SK-N-SH (cell line): ENCODE measurements at places on chromosomes 6 and 20. TPM values are rescaled to one million over a fixed set of nuclear protein-coding genes. Genes with fewer than 3 reads are reported as not detected.

GRCh38 chr6:54525731-54526130, 217.5 kb downstream of the TINAG start:
- no peak for DNase-seq

DNA sequence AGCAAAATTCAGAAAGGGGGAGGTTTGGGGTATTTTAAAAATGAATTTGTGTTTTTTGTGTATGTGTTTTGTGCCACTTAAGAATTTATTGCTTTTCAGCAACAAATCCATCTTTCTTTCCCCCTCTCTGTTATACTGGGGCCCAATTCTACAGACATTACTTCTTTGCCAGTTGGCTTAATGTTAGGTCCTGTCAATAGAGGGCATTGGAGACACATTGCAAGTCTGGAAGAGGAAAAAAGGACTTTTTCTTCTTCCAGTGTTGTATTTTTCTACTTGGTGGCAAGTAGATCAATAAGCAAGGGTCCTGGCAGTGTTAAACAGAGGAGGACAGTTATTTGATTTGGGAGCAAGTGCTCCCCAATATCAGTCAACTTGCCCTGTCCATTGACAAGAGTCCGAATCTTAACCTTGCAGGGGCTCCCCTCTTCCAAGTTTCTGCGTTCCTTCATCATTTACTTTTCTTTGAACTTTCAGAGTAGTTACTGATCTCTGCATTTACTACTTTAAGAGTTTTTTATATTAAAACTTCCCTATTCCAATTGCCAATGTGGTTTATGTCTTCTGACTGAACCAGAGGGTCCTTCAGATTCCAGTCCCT, 23.4 kb downstream of the SCML4 start:
- DNase-seq, result no peak

GRCh38 chr6:70166088-70166958, 136.6 kb downstream of the COL9A1 start:
- no peak for DNase-seq

DNA sequence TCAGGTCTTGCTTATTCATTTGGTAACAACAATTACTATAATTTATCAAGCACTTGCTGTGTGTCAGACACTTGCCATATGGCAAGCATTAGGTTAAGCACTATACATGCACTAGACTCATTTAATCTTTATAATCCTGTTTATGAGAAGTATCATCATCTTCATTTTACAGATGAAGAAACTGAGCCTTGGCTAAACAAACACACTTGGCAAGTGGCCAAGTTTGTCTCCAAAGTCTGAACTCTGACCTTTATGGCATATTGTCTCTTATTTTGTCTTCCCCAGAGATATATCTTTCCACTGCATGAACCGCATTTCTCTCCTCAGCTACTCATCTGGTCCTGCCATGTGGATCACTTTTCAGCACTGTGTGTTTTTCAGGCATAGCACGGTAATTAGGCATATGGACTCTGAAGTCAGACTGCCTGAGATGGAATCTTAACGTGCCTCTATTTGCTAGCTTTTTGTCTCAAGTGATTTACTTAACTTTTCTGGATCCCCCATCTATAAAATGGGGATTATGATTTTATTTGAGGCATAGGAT, 4.7 kb downstream of the ADGRF5 start:
- DNase-seq, result no peak

- DNase-seq, result no peak
Observed at GRCh38 chr20:3181270-3181669, 7.9 kb upstream of the LZTS3 start.

DNA sequence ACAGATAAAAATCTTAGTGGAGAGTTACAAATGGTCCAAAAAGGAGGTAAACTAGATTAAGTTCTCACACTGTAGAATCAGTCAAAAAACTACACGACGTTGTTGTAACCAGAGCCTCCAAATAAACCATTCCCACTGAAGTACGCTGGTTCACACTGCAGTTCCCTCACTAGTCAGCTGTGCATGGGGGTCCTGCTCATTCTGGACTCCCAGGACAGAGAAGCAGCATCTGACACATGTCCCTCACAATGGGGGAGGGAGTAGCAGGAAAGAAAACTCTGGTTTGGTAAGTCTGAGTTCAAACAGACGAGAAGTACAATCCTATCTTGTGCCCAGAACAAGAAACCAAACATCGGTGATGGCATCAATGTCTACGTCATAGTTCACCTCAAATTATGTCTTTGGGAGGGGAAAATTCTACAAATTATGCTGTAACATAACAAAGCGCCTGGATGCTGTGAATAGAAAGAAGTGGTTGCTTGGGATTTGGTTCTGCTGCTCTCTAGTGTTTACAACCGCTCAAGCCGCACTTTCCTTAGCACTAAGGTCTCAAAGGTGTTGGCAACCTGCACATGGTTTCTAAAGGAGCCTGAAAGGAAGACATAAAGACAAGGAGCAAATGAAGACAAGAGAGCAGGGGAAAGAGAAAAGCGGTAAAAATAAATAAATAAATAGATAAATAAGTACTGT, 208.0 kb downstream of the GMDS start:
- DNase-seq, result no peak

GRCh38 chr6:90264561-90264960, 32.1 kb downstream of the BACH2 start:
- DNase-seq, result no peak

DNA sequence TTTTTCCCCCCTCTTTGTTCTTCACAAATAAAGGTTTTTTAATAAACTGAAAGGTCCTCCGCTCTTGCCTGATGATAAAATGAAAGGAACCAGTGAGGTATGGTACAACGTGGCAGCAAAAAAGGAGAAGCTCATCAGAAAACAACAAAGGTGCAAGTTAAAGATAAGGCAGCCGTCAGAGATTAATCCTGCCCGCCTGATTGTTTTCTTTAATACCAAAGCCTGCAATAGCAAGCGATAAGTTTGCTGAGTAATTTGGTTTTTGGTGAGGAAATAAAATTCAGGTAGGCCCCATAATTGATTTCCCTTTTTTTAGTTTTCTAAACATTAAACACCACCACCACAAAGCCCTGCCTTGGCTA, 177.9 kb downstream of the MBOAT1 start:
- no peak for DNase-seq

GRCh38 chr20:16171180-16171579, 402.1 kb downstream of the KIF16B start:
- DNase-seq, result no peak

GRCh38 chr6:166675736-166676135, 48.7 kb upstream of the RPS6KA2 start:
- no peak for DNase-seq

DNA sequence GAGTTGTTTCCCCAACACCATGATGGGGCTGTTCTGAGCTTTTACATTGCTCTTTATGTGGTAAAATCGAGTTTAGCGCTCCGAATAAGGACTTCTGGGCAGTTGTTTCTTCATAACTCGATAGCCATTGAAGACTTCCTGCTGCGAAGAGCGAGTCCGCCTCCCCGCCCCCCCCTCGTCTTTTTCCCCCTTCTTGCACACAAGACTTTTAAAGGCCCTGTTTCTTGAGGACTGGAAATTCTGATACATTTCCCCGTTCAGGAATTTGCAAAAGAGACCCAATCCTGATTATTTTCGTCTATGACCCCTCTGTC, 1.5 kb upstream of the CITED2 start:
- no peak for DNase-seq

Gene FGD2
- polyA plus RNA-seq, result not detected in 2 replicates
